H9 (cell line): ENCODE measurements at places on chromosomes 11 and 22.

- no peak for DNase-seq
Observed at GRCh38 chr11:44266056-44266780, 43.7 kb downstream of the ALX4 start.

DNA sequence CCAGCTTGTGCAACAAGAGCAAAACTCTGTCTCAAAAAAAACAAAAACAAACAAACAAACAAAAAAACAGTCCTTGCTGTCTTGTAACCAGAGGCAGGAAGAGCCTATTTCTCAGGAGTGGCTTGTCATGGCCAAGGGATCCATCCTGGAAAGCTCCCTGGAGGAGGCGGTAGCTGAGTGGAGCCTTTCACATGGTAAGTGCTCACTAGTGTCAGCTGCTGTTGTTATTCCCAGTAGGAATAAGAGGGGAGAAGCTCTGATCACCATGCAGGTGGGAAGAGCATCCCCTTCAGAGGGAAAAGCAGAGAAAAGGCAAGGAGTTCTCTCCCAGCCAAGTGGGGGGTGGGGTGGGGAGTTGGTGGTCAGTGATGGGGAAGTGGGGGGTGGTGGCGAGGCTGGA lies 54.6 kb upstream of the WNT7B start:
- no peak for DNase-seq

GRCh38 chr11:93813974-93814373 lies 29.9 kb downstream of the MED17 start:
- no peak for DNase-seq

GRCh38 chr22:42596336-42596735 lies 18.3 kb downstream of the POLDIP3 start:
- no peak for DNase-seq

GRCh38 chr22:39384750-39385480 lies 14.7 kb upstream of the TAB1 start:
- peak; percentile 79 for DNase-seq

- DNase-seq, result no peak
Observed at GRCh38 chr11:121664144-121664543, 211.4 kb upstream of the SORL1-AS1 start.

GRCh38 chr11:94767701-94768601 lies at the start of gene AMOTL1:
Gene AMOTL1, plus strand, starts transcription at chr11:94768356. Its CDS starts 156 bp downstream, at chr11:94768512.
- DNase-seq, result peak; percentile 92

DNA sequence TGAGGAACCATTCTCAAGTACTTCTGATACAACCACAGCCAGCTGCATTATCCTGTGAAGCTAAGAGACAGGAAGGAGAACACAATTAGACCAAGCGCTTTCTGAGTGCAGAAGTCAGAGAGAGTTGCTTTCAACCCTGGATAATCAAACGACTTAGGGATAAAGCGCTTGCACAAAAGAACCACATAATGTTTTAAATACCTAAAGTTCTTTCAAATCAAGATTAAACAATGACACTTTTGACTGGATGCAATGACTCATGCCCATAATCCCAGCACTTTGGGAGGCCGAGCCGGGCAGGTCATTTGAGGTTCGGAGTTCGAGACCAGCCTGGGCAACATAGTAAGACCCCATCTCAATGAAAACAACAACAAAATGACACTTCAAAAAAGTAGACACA lies 145.1 kb downstream of the SWAP70 start:
- DNase-seq, result no peak

DNA sequence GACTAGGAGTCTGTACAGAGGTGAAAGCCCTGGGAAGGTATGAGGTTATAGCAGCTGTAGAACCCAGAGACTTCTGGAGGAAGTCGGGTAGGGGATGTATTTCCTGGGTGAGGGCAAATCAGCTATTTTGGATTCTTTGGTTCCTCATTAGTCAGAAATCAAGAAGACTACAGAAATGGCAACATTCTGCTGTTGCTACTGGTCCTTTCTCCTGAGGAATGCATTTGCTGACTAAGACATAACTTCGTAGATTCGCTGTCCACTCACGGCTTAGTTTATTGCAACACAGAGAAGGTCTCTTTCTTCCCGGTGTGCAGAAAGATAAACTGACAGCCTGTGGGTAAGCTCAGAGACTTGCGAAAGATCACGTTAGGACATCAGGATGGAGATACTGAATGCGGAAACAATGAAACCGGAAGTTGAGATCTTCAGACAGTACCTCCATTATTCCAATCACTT lies 25.3 kb upstream of the SESN3 start:
- DNase-seq, result no peak

GRCh38 chr11:35006389-35007128 lies 90.1 kb downstream of the PDHX start:
- no peak for DNase-seq

DNA sequence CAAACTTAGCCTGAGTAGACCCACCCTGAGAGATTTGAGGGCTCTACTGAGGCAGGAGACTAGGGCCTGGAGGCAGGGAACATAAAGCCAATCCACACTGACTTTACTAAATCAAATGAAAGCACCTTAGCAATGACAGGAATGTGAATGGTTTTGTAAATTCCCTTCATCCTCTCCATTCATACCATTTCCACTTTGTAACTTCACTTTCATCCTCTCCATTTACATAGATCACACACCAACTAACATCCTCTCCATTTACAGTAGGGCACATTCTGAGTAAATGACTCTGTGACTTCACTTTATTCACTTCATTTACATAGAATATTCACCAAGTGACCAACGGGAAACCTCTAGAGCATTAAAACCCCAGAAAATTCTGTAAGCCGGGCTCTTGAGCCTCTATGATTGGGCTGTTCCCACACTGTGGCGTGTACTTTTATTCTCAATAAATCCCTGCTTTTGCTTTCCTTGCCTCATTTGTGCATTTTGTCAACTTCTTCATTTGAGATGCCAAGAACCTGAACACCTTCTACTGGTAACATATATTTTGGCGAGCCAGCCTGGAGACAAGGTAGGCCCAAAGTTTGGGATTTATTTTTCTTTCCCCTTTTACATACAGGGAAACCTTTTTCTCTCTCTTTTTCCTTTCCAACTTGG lies 82.9 kb downstream of the PIWIL4 start:
- no peak for DNase-seq

GRCh38 chr11:134224710-134225664 lies 516 bp downstream of the VPS26B start:
- peak; percentile 39 for DNase-seq

DNA sequence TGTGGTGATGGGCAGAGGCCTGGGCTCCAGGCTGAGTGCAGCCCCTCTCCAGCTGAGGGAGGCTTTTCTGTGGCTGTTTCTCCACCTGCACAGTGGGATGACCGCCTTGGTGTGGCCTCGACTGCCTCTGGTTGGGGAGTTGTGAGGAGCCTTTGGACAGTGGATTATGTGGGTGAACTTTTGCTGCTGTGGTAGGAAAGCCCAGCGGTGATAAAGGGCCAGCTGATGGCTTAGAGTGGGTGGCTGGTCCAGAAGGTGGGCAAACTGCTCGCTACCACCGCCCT lies 1.4 kb upstream of the ESRRA start:
- no peak for DNase-seq

DNA sequence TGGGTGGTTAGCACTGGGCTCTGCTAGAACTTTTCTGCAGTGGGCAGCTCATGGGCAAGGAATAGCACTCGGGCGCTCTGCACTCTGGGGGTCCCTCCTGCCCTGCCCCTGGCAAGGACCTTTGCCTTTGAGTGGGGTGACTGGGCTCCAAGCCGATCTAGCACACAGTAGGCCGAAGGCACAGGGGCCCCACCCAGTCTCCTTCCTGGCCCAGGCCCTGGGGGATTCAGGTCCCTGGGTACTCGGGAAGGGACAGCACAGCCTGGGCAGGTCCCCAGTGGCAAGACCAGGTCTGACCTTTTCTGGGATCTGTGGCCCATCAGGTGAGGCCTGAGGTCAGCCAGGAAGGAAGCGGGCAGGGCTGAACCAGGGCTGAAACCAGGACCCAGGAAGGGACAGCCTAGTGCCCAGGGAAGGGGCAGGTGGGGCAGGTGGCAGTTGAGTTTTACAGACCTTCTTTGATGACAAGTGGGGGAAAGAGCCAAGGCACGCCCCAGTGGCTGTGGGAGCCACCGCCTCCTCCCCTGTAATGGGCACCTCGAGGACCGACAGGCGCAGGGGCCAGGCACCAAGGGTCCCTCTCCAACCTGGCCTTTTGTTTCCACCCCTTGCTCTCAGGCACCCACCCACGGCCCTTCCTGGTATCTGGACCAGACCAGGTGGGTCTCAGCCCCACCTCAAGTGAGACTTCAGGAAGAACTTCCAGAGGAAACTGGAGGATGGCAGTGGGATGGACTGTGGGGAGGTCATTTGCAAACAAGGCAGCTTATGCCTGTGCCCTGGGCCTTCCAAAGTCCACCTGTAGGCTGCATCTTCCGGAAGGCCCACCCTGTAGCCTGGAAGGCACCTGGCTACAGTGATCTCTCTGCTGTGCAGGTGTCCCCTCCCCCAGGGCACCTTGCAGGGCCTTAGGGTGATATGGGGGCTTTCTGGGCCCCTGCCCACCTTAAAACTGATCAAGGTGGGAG lies 883 bp upstream of the AIFM3 start:
- DNase-seq, result no peak

DNA sequence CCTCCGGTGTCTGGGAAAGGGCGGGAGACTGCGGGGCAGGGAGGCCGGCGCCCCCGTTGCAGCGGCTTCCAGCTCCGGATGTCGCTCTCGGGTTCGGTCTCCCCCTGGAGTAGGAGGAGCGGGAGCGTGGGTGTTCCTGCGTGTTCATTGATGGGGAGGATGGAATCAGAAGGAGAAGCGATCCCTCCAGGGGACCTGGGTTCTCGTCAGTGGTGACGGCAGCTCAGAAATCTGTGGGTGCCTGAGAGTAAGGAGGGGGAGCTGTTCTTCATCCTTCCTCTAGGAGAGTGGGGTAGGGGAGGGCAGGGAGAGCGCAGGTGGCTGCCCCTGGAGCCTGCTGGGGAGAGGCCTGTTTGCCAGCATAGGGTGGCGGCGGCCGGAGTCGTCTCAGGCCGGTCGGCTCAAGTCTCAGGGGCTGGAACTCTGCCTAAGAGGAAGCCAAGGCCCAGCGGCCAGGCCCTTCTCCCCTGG lies 1.1 kb downstream of the UBASH3B start:
- DNase-seq, result peak; percentile 58

- no peak for DNase-seq
Observed at GRCh38 chr22:50086526-50086925, 1.3 kb upstream of the MLC1 start.

DNA sequence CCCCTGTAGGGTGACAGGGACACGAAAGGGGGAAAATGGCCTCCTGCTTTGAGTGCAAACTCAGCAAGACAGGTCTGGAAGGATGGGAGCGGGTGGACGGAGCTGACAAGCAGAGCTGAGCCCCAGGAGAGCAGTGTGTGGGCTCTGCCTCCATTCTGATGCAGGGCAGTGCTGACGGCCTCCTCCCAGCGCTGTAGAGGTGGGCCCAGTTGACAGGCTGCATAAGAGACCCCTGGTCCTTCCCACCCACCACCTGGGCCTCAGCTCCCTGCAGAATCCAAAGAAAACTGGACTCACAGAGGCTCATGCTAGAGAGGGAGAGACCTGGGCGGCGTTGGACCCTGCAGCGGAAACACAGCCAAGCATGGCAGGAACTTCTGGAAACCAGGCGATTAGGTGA lies 1113.4 kb downstream of the BRD1 start:
- DNase-seq, result no peak

- no peak for DNase-seq
Observed at GRCh38 chr11:116955548-116955947, 118.1 kb upstream of the APOA1 start.

- DNase-seq, result peak; percentile 26
Observed at GRCh38 chr22:21443057-21443734, 24.0 kb upstream of the TMEM191C start.

DNA sequence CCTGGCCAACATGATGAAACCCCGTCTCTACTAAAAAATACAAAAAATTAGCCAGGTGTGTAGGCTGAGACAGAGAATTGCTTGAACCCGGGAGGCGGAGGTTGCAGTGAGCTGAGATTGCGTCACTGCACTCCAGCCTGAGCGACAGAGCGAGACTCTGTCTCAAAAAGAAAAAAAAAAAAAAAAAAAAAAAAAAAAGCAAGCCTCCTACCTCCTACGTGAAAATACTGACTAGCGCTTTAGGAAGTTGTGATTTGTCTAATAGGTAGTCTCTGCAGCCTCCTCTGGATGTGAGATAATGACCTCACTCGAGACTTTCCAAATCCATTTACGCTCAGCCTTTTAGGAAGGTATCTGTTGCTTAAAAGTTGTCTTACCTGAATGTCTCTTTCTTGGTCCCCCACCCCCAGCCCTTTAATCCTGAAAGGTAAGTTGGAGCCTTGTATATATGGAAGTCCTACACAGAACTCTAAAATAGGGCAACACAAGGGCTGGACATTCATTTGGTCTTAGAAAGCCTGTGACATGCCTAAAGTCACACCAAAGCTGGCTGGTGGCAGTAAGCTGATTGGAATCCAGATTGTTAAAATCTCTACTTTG lies 5.5 kb downstream of the SEPTIN3 start:
- DNase-seq, result no peak

- DNase-seq, result no peak
Observed at GRCh38 chr22:22952531-22953280, 65.1 kb downstream of the IGLL5 start.

GRCh38 chr11:134500621-134501020 lies 88.6 kb upstream of the B3GAT1 start:
- DNase-seq, result no peak

DNA sequence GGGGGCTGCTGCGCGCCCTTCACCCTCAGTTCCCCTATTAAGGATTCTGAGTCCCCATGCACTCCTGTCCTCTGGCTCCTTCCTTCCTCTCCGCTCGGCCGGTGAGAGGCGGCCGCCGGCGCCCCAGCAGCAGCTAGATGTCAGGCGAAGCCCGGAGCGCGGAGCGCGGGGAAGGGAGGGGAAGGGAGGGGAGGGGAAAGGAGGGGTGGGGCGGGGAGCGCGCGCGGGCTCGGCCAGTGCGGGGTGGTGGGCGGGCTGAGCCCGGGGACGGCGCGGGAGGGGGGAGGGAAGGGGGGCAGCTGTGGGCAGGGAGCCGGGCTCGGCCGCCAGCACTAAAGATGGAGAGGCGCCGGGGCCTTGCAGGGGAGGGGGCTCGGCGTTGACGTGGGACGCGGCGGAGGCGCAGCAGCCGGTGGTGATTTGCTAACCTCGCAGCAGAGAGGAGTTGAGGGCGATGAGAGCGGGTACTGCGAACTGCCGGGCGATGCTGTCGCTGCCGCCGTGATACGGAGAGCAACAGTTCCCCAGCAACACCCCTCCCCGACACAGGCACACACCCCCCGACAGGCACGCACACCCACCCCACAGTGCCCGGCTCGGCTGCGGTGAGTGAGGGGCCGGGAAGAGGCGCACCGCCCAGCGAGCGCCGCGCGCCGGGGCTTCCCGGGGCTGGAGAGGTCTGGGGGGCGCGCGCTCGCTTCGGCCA lies at the start of gene ZBTB16:
TSS of gene ZBTB16 (plus strand) at position 434 of the 706 bp plus-strand sequence. CDS start 3,590 bp downstream, outside the sequence.
- peak; percentile 92 for DNase-seq

GRCh38 chr11:64562723-64563351 lies 28.2 kb upstream of the SLC22A12 start:
- DNase-seq, result no peak

GRCh38 chr22:50672471-50673230 lies at the start of gene SHANK3:
Gene SHANK3, plus strand, starts transcription at chr22:50672823.
- no peak for DNase-seq

- no peak for DNase-seq
Observed at GRCh38 chr11:72591785-72592502, 82.3 kb downstream of the PDE2A start.

- DNase-seq, result no peak
Observed at GRCh38 chr22:44364751-44365130, 52.0 kb upstream of the SHISAL1 start.

GRCh38 chr11:131884461-131885073 lies 514.2 kb downstream of the NTM start:
- no peak for DNase-seq
